ENCODE measurements at places on chromosomes 7 and 10.
A peak's percentile ranks its signal among the peaks of the same experiment; 100 is the strongest.

DNA sequence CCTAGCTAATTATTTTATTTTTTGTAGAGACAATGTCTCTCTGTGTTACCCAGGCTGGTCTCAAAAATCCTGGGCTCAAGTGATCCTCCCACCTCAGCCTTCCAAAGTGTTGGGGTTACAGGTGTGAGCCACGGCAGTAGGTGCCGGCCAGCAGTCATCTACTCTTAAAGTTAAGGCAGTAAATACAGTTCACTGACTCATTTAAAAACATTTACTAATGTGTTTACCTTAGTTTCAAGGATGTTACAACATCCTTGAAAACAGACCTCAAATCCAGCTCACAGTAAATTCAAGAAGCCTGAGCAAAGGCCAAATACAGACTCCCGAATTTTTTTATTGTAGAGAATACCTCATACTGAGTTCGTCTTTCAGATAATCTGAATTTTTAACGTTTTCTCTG lies 29.6 kb upstream of the ABCB4 start:
- no peak for DNase-seq

DNA sequence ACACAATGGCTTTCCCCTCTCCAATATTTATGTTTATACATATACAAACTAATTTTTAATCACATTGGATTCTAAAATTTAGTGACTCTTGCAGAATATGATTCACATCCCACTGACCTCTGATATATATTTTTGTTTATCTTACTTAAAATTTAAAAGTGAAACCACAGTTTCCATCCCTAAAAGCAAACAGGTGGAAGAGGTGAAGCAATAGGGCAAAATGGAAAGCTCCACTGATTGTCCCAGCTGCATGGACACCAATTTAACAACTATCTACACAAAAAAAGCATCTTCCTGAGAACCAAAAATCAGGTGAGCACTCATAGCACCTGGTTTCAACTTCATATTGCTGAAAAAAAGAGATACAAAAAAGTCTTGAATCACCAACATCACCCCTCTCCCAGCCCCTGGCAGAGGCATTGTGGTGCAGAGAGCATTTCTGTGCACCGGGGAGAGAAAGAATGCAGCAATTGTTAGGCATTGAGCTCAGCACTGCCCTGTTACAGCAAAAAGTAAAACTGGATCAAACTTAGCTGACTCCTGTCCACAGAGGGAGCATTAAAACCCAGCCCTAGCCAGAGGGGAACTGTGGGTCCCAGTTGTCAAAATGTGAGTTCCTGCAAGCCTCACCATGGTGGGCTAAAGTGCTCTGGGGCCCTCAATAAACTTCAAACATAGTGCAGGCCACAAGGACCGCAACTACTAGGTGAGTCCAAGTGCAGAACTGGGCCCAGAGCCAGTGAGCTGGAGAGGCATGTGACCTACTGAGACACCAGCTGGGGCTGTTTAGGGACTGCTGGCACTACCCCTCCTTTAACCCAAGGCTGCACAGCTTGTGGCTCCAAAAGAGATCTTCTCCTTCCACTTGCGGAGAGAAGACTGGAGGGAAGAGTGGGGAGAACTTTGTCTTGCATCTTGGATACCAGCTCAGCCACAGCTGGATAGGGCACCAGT lies 92.1 kb downstream of the SIRT1 start:
- DNase-seq, result peak; percentile 8

DNA sequence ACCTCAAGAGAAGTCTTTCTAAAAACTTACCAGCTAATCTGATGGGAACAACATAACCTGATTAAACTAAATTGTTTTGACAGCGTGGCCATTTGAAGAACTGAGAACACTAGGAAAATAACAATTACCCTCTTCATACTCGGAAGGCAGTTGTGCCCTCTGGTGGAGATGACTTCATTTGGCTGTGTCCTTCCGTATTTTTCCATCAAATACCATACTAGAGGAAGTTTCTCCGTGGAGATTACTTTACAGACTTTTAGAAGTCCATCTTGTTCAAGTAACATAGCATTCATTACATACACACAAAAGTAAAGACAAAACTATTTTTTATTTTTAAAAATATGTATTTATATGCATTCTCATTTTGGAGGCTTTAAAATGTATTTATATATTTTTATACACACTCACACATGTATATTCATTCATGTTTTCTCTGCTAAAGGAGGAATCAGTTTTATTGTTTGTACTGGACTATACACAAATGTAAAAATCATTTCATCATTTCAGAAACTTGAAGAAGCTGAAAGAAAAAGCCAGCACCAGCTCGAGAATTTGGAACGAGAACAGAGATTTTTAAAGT lies 25.2 kb downstream of the SMNDC1 start:
- peak; percentile 37 for DNase-seq

GRCh38 chr10:110793128-110793812 lies 78.5 kb upstream of the PDCD4 start:
- DNase-seq, result no peak

DNA sequence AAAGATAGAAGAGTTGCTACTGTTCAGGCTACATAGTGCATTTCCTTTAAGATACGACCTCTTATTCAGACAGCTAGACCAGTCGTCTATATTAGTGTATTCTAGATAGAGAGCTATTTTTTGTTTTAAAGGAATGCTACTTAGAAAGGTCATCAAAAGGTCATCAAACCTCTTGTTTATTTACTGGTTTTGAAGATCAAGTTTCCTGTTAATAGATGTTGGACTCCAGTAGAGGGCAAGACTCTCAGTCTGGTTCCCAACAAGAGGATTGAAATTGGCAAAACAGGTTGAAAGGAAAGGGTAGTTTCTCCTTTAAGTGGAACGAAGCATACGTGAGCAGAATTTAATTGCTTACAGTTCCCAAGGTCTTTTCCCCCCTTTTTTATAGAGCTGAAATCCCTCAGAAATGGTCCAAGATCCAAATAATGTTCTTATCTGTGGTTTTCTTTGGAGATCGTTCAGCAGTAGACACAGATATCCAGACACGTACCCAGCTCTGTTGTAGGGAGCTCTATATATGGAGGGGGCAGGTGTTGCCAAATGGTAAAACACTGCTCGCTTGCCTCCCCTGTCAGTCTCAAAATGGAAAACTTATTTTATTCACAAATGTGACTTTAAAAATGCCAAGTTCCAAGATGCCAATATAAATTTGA lies 37.2 kb downstream of the BAMBI start:
- no peak for DNase-seq

- DNase-seq, result no peak
Observed at GRCh38 chr10:28914701-28915100, 237.4 kb downstream of the BAMBI start.

GRCh38 chr10:15238555-15239335 lies 70.3 kb upstream of the NMT2 start:
- DNase-seq, result no peak

- DNase-seq, result no peak
Observed at GRCh38 chr7:147611431-147611830, 979.1 kb upstream of the C7orf33 start.

- DNase-seq, result peak; percentile 4
Observed at GRCh38 chr10:60399328-60399727, 9.7 kb upstream of the ANK3 start.

DNA sequence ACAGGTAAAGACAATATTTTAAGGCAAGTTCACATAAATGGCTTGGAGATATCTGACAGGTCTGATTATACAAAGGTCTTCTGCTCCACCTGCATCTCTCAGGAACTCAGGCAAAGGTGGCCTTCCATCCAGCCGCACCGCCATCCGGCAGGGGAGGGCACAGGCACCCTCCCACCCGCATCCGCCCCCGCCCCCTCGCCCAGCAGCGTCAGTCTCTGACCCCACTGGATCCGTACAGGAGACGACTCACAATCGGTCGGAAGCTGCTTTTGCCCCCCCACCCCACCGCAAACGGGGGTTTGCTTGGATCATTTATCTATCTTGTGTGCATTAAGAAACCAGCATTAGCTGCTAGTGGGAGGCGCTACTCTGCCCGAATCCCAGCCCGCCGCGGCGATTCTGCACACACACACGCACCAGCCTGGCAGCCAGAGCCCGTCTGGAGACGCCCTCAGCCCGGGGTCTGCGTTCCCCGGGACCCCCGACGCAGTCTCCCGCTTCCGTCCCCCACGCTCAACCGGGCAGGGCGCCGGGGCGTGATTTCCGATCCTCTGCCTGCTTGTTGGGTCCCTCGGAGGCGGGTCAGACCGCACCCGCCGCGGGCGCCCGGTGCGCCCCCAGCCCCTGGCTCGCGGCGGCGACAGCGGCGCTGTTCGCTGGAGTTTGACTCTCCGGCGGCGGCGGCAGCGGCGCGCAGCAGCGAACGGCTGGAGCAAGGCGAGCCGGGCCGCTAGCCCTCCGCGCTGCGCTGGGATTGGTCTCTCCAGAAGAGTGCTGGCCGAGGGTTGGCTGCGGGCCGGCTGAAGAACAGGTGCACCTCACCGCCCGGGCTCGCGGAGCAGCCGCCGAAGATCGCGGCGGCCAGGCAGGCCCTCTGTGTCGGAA lies 820 bp upstream of the NRG3 start:
- peak; percentile 93 for DNase-seq

- DNase-seq, result no peak
Observed at GRCh38 chr7:11473807-11474424, 358.1 kb downstream of the THSD7A start.

DNA sequence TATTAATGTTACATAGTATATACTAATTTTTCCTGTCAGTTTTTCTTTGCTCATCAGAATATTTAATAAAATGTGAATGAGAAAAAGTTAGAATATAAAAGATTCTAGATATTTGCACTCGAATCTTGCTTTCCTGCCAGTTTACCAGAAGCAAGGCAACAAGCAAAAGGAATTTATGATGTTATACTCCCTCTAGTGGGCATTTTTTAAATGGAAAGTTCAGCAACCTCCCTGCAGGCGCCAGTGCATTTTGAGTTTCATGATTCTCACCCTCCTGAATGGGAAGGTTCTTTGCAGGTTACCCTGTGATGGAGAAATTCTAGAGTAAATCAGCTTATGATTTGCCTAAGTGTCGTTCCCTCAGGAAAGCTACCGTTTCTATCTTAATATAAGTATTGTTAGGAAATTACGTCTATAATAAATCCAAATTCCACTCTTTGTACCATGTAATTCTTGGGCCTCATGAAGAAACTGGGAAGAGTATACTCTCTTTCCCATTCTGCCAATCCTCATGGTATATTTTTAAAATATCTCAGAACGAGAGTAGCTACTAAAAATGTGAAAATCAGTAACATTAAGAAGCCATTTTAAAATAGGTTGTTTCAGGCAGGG lies 350.0 kb downstream of the CRPPA start:
- DNase-seq, result no peak

DNA sequence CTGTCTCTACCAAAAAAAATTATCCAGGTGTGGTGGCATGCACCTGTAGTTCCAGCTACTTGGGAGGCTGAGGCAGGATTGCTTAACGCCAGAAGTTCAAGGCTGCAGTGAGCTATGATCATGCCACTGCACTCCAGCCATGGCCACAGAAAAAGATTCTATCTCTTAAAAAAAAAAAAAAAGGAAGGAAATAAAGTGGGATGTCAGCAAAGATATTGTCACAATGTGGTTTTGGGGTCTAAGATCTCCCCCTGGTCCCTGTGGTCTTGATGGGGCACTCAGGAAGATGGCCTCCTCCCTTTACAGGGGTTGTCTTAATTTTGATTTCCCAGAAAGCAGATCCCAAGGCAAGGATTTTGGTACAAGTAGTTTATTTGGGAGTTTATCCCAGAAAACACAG lies 7.4 kb upstream of the KAZALD1 start:
- DNase-seq, result no peak
